H1 (cell line): ENCODE measurements at places on chromosomes 13 and 19. TPM values are rescaled to one million over a fixed set of nuclear protein-coding genes. Genes with fewer than 3 reads are reported as not detected.

Gene ZSWIM4
- total RNA-seq: 31.1 and 32.7 TPM in 2 replicates

Gene IGFL3
- total RNA-seq: not detected in 2 replicates

Gene NCR1
- 4.6 and 5.1 TPM in 2 replicates for total RNA-seq

Gene FAM216B
- total RNA-seq: not detected in 2 replicates

Gene ERCC1
- total RNA-seq: 44.7 and 46.4 TPM in 2 replicates

Gene RAB3A
- 14.2 and 14.3 TPM in 2 replicates for total RNA-seq

DNA sequence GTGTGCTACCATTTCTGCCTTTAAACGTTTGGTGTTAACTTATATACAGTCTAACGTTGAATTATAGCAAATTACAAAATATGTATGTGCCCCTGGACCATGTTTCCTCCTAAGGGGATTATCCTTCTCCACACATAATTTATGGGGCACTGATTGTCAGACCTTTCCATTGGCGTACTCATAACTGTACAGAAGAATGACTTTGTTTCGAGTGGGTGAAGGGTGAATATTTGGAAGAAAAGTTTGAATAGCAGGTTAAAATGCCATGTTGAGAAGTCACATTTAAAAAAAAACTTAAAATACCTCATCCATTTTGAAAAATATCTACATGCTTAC lies 58.8 kb downstream of the SLC10A2 start:
- DNase-seq: no peak

- DNase-seq: no peak
Measured at GRCh38 chr13:90498096-90498495, 849.4 kb upstream of the MIR17HG start.

GRCh38 chr19:43624933-43625332 lies 5.5 kb upstream of the ZNF428 start:
- no peak for DNase-seq

DNA sequence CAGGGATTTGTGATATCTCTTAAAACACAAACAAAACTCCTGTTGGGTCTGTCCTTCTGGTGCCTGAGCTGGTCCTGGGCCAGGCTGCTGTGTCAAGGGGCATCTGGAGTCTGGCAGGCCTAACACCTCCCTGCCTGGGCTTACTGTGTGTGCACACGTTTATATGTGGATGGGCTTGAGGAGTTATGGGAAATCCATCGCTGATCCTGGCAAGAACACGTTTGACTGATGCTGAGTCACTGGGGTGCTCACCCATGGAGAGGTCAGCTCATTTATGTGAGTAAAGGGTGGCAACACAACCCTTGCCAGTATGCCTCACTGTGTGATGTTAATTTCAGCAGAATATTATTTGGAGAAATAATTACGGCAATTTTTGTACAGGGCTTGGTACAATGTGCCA lies 44.5 kb upstream of the PCDH8 start:
- DNase-seq: no peak

DNA sequence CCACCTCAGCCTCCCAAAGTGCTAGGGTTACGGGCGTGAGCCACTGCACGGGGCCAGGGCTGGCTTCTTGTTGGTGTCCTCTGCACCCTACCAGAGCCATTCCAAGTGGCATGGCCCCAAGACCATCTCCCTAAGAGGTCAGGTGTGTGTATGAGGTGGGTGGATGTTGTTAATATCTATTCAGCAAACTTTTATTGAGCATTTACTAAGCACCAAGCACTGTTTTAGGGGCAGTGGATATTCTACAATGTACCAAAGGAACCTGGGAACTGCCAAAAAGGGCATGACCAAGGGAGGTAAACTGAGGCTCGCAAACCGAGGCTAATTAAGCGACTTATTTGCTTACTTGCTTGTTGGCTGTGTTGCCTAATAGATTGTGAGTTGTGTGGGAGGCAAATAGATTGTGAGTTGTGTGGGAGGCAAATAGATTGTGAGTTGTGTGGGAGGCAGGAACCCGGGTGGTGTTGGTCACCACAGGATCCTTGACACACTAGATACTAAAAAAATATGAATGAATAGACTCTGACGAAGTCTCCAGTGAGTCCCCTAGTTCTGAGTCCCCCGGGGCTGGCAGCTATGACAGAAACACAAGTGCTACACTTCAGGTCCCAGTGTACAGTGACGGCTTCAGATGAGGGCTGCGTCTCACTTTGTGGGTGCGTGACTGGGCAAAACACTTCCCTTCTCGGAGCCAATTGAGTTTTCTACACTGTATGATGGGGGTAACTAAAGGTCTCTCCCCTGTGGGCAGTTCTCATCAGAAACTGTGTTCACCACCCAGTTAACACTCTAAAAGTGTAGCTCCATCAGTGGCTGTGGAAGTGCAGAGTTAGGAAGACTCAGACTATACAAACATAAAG lies 5.0 kb upstream of the BICRA start:
- no peak for DNase-seq

DNA sequence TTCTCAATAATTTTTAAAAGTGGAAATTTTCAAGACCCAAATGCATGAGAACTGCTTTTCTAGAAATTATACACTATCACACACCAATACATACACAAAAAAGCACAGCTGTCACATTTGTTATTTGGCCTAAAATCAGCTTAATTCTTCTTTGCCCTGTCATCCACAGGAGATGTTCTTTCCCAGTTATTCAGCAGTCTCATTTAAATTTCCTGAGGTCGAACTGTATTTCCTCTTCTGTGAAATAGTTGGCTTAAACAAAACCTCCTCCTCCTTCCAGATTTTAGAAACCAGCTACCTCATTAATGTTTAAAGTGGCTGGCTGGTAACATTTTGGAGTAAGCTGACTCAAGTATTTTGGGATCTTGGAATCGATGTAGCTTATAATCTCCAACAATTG lies 39.1 kb downstream of the SMAD9 start:
- DNase-seq: no peak

Gene EDDM13
- total RNA-seq: not detected in 2 replicates

Gene ATG4D
- 43.7 and 51.4 TPM in 2 replicates for total RNA-seq

- DNase-seq: no peak
Measured at GRCh38 chr19:10007371-10008183, 2.7 kb downstream of the COL5A3 start.

- no peak for DNase-seq
Measured at GRCh38 chr19:38717051-38717450, 27.2 kb downstream of the CAPN12 start.

GRCh38 chr19:45419396-45419795 lies 4.3 kb downstream of the ERCC1 start:
- no peak for DNase-seq

GRCh38 chr13:60327511-60327910 lies 69.5 kb upstream of the TDRD3 start:
- no peak for DNase-seq

- no peak for DNase-seq
Measured at GRCh38 chr19:1855828-1856255, 7.5 kb downstream of the KLF16 start.

DNA sequence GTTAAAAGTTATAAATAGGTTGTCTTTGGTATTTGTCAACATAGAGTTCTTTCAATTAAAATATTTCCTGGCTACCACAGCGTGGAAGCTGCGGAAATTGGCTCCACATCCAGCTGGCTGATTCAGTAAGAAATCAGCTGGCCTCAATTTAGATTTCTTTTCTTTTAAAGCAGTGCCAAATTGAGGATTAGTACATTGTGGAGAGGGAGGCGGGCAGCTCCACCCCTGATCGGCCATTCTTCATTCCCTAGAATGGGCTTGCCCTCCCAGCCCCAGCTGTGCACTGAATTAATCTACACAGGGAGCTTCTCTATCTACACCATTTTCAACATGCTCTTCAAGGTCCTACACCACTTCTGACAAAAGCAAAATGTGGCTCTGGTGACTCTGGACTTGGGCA lies 624.8 kb downstream of the DACH1 start:
- DNase-seq: no peak

DNA sequence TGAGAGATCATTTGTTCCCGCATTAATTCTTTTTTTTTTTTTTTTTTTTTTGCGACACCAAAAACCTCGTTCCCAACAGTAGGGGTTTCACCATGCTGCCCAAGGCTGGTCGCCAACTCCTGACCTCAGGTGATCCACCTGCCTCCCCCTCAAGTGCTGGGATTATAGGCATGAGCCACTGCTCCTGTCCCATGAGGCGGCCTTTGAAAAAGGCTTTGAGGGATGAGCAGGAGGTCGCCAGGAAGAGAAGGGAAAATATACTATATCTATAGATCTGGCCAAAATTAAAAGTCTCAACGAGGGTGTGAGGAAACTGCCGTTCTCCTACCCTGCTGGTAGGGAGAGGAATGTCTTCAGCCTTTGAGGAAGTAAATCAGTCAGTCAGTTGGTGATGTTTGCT lies 26.2 kb downstream of the ZNF473 start:
- DNase-seq: no peak

Gene ATP1A3
- total RNA-seq: 35.8 and 41.2 TPM in 2 replicates

Gene CYP2A7
- total RNA-seq: 0.78 TPM in 1 of 2 replicates, not detected in the other

Gene ZNF135
- 5.2 and 5.3 TPM in 2 replicates for total RNA-seq

DNA sequence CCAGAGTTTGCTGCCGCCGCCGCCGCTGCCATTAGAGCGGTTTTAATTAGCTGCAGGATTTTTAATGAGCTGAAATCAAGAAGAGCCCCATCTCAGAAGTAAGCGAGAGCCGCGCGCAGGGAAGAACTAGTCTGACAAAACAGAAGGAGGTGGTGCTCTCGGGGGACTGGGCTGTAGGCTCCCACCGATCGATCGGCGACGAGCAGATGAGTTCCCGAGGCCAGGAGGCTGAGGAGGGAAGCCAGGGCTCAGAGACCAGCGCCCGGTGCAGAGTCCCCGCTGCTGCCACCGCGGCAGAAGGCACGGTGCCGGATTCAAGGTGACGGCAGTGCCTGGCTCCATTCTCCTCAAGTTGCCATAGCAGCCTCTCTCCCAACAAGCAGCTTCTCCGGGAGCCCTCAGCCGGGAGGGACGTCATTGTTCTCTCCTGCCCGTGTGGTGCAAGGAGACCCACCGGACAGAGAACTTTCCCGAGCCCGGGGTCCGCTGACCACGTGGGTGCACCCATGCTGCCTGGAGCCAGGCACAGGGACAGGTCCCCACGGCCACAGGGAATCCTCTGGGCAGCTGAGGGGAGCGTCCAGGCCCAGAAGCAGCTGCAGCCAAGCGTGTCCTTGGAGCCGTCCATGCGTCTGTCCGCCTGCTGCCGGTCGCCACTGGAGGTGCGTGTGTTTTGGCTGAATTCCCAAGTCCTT lies 62.9 kb downstream of the CHST8 start:
- DNase-seq: no peak

Gene GNA15
- 0.25 and 0.26 TPM in 2 replicates for total RNA-seq

GRCh38 chr19:41001243-41001971 lies 10.3 kb downstream of the CYP2B6 start:
- DNase-seq: no peak

Gene SPACA4
- not detected in 2 replicates for total RNA-seq

DNA sequence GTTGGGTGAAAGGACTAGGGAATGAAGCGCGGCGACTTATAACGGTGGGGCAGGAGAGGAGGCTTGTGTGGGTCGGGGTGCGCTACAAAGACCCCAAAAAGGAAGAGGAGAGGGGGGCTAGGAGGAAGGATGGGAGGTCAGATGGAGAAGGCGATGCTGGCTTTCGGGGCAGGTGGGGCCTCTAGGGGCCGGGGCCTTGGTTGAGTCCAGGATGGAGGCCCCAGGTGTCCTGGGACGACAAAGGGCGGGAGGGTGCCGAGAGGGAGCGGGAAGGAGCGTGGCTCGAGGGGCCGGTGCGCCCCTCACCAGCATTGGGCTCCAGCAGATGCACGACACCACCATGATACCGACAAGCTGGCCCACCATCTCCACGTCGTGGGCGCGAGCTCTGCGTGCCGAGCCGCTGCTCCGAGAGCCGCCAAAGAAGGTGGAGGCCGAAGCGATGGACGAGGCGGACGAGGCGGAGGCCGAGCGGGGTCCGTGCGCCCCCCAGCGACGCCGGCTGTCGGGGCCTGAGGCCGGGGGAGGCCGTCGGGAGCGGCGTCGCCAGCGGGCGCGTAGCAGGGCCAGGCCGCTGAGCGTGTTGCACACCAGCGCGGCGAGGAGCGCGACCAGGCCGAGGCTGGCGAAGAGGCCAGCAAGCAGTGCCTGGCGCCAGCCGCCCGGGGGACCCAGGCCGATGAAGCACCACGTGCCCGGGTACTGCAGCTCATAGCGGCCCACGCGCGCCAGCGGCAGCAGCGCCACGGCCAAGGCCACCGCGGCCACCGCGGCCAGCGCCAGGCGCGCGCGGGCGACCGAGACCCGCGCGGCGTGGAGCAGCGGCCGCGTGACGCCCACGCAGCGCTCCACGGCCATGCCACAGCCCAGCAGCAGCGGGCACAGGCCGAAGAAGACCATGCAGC lies 1.8 kb downstream of the PTGER1 start:
- DNase-seq: peak; percentile 68

DNA sequence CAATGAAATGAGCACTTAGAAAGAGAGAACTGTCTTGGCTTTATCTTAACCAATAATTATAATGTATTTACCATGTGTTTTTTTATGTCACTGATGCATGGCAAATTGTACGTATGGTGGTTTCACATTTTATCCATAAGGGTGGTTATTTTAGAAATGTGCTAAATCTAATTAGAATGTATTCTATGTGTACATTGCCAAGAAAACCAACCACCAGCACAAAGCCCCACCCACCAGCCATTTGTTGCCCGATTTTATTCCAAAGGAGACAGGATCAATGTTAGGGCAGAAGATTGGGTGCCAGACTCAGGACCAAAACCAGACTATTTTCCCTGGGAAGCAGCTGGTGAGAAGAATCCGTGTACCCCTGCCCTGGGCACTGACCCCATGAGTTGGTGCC lies 63.0 kb upstream of the SOX1 start:
- DNase-seq: no peak
